ENCODE measurements at places on chromosomes 16 and 17.

DNA sequence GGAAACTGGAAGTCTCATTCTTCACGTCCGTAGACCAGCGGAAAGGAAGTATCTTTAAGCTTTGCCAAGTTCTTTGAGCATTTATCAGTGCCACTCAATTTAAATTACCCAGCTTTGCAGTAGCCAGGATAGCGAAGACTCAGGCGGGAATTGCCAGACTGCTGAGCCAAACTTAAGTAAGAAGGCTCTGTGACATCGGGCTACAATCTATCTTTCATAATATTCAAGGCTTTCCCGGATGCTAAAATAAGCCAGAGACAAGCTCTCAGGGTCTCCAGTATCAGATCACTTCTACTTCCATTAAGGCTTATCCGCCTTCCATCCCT, 436 bp upstream of the BRIP1 start:
- peak; percentile 7 for DNase-seq

DNA sequence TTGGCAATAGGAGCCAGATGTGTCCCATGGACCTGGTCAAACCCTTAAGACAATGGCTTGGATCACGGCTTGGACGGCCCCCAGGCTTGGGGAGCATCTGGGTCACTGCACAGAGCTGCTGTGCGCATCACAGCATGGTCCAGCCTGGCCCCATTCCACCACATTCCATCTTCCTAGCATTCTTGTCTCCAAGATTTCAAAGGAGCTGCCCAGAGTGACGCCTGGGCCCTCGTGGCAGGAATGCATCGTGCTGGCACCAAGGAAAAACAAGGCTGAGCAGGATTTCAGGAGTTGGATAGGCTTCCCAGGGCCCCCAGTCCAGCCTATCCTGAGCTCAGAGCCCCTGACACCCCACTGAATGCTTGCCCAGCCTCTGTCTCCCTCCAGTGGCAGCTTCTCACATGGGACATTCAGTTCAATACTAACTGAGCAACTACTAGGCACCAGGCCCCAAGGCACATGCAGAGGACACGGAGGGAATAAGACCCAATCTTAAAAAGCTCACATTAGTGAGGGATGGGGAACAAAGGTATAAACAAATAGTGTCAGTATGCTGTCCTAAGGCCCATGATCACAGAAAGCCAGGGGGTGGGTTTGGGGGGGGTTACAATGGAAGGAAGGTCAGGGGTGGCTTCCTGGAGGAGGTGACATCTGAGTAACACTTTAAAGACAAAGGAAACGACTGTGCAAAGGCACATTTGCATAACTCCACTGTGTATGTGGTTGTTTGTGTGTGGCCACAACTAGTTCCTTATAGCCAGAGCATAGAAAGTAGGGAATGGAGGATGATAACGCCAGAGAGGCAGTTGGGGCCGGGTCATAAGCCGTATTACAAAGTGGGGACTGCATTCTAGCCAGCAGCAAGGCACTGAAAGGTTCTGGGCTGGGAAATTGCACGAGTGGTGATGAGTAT, 34.1 kb downstream of the TK2 start:
- no peak for DNase-seq

DNA sequence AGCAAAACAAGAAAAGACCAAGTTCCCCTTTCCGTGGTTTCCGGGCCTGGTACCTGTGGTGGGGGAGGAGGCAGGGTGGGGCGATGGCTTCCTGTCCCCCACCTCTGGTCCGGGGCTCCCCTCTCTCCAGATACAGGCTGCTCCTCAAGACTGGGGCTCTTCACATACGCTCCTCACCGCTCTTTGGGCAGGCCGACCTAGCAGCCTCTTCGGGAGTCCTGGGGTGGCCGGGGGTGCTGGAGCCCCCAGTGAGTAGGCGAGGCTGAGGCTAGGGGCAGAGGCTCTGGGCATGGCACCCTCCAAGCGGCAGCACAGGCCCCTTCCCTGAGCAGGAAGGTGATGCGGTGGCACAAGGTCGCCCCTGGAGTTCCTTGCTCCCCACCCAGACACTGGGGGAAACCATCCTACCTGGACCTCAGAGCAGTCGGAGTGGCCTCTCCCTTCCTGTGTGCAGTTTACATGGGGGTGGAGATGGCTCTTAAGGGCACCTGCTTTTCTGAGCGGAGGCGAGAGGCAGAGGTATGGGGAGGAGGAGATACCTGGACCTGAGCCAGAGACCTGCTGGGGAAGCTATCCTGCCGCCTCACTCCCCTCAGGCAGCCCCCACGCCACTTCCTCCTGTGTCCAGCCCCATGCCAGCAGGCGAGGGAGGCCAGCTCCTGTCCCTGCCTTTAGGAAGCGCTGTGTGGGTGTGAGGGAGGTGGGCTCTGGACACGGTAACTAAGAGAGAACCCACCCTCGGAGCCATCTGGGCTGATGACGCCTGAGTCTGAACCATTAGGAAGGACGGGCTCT, 891 bp downstream of the CORO1A start:
- DNase-seq = no peak

DNA sequence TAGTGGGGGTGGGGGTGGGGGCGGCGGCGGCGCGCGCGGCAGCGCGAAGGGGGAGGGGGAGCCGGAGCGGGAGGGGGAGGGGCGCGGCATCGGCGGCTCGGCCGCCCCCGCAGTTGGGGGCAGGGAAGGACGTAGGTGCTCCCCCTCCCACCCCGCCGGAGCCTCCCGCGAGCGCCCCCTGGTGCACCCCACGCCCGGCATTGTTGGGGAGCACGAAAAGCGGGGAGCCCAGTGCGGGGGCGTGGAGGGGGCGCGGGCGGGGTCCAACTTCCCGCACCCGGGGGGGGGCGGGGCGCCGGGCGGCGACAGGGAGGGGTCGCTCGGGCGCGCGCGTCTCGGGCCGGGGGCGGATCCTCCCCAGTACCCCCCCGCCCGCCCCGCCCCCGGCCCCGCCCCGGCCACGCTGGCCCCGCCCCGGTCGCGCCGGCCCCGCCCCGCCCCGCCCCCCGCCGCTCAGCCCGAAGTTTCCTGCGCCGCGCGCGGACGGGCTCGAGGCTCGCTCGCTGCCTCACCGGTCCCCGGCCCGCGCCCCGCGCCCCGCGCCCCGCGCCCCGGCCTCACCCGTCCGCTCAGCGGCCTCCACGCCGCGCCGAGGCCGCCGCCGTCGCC, at the start of gene CACNA1H:
CACNA1H (plus strand) TSS at position 456 of the 609 bp plus-strand sequence. CDS start 632 bp downstream, outside the sequence.
- DNase-seq = no peak

DNA sequence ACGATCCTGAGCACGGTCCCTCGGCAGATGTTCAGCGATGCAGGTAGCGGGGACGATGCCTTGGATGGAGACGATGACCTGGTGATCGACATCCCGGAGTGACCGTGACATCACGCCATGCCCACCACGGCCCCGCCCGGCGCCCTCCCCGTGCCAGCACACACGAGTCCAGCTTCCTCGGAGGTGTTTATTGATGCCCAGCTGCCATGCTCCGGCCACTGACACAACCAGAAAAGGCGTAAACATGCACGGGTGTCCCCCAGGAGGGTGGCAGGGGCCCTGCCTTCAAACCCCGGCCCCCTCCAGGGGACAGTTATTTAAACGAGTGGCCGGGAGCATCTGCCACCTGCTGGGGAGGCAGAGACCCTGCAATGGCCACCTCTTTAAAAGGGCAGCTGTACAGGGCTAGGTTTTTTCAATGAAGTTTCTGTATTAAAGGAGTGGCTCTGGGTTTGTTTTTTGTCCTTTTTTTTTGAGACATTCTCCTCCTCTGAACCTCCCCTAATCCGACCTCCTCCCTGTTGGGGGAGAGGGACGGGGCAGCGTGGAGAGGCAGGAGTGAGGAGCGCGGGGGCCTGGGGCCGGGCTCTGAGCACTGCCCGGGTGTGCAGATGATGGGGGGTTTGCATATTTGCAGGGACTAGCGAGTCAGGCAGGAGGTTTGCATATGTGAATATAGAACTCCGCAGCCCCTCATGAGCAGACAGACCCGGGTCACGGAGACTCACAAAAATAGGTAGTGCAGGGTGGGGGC, 5.3 kb downstream of the DOC2A start:
- DNase-seq = no peak

DNA sequence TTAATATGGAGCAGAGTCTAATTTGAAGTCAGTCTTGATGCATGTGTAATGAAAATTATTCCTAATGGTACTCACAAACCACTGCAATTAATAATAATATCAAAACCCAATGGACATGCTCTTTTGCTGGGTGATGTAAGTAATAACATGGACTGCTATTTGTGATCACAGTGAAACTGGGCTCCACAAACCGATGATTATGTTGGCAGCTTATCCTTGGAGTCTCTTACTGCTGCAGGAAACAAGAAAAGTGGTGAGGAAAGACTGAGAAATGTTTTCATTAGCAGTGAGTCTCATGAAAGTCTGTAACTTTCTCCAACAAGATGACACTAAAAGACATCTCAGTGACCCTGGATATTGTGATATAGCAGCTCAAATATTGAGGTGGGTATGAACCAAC, 45.2 kb downstream of the TMEM100 start:
- no peak for DNase-seq

- DNase-seq = no peak
These were observed 25.3 kb upstream of the RBBP6 start for GRCh38 chr16:24514096-24514495.

DNA sequence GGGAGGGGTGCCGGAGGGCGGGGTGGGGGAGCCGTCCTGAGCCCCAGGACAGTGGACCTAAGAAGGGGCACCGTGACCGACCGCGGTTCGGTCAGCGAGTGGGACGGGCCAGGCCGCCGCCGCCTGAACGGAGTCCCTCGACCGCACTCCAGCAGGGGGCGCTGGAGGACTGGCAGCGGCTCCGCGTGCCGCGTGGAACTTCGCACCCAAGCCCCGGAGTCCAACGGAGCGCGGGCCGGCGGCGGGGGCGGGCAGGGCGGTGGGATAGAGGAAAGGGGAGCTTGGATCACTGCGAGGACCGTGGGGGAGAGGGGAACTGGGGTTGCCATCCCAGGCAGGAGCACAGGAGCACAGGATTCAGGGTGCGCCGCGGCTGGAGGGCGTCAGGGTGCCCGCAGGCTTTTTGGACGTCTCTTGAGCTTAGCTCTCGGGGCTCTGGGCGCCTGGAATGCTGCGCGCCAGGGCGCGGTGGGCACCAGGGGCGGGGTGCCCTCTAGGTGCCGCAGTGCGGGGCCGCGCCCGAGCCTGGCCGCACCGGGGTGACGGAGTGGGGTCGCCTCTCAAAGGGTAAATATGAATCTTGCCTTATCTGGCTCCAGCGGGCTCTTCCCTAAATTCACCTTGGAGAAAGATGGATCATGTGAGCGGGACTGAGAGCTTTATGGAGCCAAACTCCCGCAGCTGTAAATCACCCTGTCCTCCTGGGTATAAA, 379 bp upstream of the OTOP2 start:
- peak; percentile 96 for DNase-seq

GRCh38 chr16:66081775-66082366, 284.6 kb upstream of the CDH5 start:
- DNase-seq = no peak

- no peak for DNase-seq
These were observed 43.3 kb downstream of the RANBP10 start for GRCh38 chr16:67763066-67763465.

GRCh38 chr17:19570544-19571062, 36.9 kb downstream of the SLC47A1 start:
- no peak for DNase-seq

GRCh38 chr17:80724775-80725266, 180.2 kb downstream of the RPTOR start:
- DNase-seq = peak; percentile 78
